ENCODE measurements at places on chromosomes 6 and 20.

- DNase-seq, result no peak
Measured at GRCh38 chr6:124963416-124963785, 1.2 kb downstream of the RNF217 start.

GRCh38 chr20:31868853-31869672 lies 1.3 kb downstream of the DUSP15 start:
- no peak for DNase-seq

DNA sequence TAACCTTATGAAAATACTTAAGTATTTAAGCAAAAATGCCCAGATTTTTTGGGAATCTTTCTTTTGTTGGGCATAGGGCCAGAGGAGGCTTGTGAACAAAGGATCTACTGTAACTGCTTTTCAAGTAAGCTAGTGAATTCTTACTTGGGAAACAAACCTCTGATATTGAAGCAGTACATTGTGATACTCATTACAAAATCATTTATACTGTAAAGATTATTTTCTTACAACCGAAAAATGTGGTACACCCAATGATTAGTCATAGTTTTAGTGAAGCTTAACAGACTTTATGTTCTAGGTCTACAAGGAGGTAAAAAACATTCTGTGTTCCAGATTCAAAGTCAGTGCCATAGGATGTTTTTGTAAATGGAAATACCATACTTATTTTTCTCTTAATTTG lies 272.9 kb upstream of the KCNQ5 start:
- DNase-seq, result no peak

DNA sequence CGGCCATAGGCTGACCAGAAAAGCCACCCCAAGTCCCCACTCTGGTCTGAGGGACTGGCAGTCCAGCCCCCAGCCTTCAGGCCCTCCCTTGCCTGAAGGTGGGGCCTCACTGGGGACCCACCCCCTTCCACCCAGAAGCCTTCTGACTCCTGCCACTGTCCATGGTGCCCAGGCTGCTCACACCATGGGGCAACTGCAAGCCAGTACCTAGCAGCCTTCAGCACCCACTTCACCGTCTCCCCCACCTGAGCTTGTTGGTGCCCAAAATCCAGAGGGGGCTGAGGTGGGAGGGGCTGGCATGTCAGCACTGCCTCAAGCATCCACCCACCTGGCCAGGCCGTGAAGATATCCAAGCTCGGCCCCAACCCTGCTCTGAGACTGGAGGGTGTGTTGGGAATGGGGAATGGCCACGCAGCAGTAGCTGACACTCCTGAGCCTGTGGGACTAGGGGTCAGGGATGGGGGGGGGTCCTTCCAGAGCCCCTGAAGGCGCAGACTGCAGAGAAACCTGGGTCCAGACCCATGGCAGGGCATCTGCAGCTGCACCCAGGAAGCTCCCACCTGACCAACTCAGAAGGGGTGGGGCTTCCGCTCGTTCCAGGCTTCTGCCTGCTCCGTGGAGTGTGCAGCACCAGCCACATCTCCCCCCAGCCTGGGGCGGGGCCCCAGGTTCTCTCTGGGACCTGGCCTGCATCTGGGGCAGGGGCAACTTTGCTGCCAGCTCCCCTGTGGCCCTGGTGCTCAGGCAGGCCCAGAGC lies 942.1 kb upstream of the EPHA7 start:
- DNase-seq, result no peak

DNA sequence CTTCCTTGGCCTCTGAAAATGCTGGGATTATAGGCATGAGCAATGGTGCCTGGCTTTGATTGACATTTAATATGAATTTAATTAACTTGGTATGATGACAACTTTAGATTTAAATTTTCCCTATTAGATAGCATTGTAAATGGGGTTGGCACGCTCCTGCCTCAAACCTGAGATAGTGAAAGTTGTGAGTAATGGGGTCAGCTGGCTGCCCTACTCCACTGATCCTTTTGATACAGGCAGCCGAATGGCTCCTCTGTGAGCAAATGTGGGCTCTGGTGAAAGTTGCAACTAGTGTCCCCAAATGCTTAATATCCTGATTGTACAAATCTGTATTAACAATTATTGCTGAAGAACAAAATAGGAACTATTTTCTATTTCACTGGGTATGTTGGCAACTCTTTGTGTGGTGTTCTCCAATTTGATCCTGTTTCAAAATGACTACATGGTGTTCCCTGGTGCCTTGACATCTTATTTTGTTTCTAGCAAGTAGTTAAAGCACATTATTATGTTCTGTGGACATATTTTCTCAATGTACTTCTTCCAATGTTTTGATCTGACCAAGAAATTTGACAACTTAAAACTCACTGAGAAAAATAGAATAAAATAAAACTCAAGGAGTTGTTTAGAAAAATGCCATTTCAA lies 97.4 kb downstream of the COL12A1 start:
- no peak for DNase-seq

DNA sequence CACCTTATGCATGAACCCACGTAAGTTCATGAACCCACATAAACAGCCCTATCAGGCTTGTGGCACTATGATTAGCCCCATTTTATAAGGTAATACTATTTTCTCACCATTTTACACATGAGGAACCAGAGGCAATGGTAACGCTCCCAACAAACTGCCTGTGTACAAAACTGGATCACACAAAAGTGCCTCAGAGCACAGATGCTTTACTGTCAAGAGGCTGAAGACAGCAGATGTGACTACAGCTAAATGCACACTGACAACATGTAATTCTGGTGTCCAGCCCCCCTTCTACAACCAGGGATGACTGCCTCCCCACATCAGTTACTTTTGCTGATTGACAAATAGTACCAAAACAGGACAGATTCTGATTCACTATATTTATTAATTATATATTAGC lies 69.6 kb downstream of the GMDS start:
- no peak for DNase-seq

- DNase-seq, result peak; percentile 19
Measured at GRCh38 chr6:166957087-166957804, 896 bp upstream of the RNASET2 start.

DNA sequence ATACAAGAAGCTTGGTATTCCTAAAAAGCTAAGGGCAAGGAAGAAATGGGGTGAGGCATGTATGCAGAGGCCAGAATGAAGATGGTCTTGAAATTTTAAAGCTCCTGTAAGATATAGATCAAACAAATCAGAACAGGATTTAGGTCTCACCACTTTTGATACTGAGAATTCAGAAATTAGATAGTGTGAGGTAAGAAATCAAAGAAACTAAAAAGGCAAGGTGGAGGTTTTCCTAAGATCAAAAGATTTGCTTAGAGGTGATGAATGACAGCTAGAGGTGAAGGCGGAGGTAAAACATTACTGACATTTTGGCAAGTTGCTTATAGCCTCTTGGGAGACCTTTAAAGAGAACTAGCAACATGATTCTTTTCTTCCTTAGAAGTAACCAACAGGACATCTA lies 225.2 kb upstream of the SGK1 start:
- DNase-seq, result no peak

GRCh38 chr6:133242637-133243585 lies 1.8 kb downstream of the EYA4 start:
- DNase-seq, result no peak

GRCh38 chr6:68880050-68880813 lies 245.2 kb downstream of the ADGRB3 start:
- DNase-seq, result no peak

GRCh38 chr6:132513831-132514545 lies 1.1 kb upstream of the STX7 start:
- no peak for DNase-seq

- no peak for DNase-seq
Measured at GRCh38 chr6:132902901-132903300, 88.5 kb downstream of the RPS12 start.

GRCh38 chr6:155765275-155766194 lies 309.9 kb upstream of the NOX3 start:
- no peak for DNase-seq

GRCh38 chr6:70675822-70676221 lies 8.1 kb downstream of the SMAP1 start:
- no peak for DNase-seq

- DNase-seq, result no peak
Measured at GRCh38 chr20:16864069-16864468, 115.9 kb downstream of the OTOR start.

GRCh38 chr6:14664112-14664601 lies 546.6 kb downstream of the CD83 start:
- no peak for DNase-seq

DNA sequence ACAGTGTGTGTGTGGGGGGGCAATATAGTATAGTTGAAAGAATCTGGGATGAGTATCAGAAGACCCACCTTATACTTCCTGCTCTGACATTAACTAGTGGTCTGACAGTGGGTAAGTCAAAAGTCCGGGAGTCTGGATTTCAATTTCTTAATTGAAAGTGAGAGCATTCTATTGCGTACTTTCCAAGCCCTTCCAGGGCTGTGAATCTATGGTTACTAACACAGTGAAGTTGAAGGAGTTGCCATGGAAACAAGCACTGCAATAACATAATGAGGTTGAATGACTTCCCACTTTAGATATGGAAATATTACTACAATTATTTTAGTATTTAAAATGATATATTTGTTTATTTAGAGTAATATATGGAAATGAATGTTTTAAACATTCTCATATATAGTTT lies 80.2 kb downstream of the MLIP start:
- no peak for DNase-seq

DNA sequence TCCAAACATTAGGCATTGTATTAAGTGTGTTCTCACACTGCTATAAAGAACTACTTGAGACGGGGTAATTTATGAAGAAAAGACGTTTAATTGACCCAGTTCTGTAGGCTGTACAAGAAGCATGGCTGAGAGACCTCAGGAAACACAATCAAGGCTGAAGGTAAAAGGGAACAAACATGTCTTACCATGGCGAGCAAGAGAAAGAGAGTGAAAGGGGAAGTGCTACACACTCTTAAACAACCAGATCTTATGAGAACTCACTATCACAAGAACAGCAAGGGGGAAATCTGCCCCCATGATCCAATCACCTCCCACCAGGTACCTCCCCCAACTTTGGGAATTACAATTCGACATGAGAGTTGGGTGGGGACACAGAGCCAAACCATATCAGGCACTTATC lies 86.6 kb upstream of the TOP1 start:
- DNase-seq, result no peak

DNA sequence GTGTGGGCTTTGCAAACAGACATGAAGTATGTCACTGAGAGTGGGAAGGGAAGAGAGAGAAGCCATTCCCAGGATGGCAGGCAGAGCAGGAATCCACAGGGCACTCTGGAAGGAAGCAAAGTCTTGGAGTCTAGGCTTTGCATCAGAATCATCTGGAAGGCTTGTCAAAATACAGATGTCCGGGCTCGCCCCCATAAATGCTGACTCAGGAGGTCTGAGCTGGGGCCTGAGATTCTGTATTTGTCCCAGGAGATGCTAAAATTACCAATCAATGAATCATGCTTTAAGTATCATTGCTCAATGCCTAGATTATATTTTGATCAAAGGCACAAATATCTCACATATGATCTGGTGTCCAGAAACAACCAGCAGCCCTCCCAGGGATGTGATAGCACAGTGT lies 46.3 kb upstream of the PTPRT start:
- no peak for DNase-seq

DNA sequence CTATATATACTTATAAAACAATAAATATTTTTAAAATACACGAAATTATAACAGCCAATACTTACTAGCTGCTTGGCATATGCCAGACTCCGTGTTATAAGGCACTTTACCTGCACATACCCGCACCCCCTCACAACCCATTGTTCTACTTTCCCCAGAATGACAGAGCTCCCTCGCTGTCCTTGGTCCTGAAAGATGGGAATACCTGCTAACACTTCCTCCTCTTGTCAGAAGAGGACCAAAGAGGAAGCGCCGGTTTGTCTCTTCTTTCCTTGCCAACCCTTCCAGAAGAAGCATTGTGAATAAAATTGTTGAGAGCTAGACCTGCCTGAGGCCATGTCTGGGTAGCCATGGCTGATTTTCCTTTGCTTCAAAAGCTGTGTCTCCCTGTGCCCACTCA lies 149.3 kb downstream of the PTPRT start:
- no peak for DNase-seq

GRCh38 chr6:156390621-156391020 lies 386.6 kb upstream of the ARID1B start:
- DNase-seq, result no peak

DNA sequence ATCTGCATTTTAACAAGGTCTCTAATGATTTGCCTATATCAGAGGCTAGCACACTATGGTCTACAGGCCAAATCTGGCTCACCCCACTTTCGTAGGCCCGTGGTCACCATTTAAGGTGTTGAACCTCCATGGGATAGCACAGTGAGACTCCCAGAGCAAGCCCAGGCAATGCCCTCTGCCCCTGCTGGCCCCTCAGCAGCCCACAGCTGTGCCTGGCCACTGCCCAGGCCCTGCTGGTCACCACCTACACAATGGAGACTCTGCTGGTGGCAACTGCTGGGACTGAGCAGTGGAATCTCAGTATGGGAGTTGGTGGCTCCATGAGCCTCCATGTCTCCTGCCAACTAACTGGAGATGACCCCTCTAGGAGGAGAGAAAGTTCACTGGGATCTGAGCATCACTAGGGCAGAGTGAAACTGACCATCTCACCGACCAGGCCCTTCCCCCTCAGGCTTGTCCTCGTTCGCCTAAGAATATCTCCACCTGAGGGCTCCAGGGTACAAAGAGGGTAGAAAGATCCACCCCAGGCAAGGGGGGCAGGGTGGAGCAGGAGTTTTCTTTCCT lies 2.3 kb downstream of the ANKRD66 start:
- no peak for DNase-seq

DNA sequence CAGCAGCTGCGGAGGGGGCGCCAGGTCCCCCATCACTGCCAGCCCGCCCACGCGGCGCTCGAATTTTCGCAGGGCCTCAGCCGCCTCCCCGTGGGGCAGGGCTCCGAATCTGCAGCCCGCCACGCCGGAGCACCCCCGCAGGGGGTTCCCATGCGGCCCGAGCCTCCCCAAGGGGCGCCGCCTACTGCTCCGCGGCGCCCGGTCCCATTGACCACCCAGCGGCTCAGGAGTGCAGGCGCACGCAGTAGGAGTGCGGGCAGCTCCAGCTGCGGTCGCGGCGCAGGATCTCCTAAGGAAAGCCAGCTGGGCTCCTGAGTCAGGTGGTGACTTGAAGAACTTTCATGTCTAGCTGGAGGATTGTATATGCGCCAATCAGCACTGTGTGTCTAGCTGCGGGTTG lies 155.3 kb upstream of the RREB1 start:
- DNase-seq, result no peak

- no peak for DNase-seq
Measured at GRCh38 chr20:64144144-64144912, 19.9 kb upstream of the MYT1 start.

DNA sequence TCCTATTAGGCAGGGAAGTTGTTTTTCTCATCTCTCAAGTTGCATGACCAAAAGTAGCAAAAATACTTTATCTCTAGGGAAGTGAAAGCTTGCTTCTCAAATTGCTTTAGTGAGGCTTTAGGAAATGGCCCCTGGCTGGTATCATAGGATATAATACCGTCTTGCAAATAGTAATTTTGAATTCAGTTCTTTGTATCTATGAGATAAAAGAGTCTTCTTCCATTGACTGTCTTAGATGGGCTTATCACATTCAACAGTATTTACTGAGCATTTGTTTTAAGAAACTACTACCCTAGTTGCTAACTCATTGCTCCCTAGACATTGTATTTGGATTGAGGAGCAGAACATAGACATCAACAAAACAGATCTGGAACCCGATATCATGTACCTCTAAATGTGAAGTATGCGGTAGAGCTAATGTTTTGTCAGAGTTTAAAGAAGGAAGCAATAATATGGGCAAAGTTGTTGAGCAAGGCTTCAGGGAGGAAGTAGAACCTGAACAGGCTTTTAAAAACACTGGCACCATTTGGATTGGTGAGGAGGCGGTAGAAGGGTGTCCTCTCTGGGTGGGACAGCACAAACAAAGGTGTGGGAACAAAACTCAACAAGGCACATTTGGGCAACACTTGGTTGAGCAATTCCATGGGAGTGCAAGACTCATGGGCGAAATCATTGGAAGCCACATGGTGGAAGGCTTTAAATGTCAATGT lies 101.5 kb downstream of the SGK1 start:
- DNase-seq, result no peak
